SJSA1 (cell line): ENCODE measurements at places on chromosomes 3 and 15. TPM values are rescaled to one million over a fixed set of nuclear protein-coding genes. Genes with fewer than 3 reads are reported as not detected.

The TTC21A gene
- total RNA-seq: 0.24 TPM in 1 of 2 replicates, not detected in the other

The MRPL46 gene
- total RNA-seq: 33.9 and 37.7 TPM in 2 replicates

The DLEC1 gene
- total RNA-seq: not detected in 2 replicates

GRCh38 chr3:146968204-146968651 is 363.1 kb upstream of the PLSCR5 start:
- peak; percentile 72 for DNase-seq

- no peak for DNase-seq
Observed at GRCh38 chr3:186532598-186533072, 11.5 kb downstream of the CRYGS start.

DNA sequence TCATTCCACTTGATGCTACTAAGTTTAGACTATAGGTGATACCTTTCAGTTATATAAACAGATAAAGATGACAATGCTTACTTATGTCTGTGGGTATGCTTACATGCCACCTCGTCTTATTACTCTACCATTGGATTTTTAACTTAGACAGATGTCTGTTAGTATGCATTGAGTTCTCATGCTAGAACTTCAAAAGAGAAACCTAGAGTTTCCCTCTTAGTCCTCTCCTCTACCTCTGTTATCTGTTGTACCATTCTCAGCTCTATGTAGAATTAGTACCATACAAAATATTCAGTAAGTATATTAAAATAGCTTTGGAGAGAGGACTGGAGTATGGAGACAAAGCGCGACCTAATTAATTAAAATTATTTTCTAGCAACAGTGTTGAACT is 111.3 kb downstream of the BBX start:
- no peak for DNase-seq

- DNase-seq: no peak
Observed at GRCh38 chr3:182896553-182896952, 83.8 kb downstream of the DCUN1D1 start.

- no peak for DNase-seq
Observed at GRCh38 chr3:47847260-47847659, 44.3 kb downstream of the DHX30 start.

DNA sequence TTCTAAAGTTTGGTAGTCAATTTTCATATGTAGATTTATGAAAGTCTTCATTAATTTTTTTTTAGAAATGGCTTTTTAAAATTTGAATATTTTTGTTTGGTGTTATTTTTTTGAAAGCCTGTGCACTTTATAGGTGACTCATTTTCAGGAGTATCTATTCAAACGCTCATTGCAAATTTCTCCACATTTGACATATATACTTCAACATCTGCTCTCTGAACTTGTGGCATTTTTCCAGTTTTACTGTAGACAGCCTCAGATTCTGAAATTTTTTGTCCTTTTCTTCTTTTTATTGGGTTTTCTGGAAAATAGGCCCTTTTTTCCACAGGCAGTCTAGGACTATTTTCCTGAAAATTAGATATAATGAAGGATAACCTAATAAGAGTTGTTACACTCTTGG is 396.6 kb downstream of the RBMS3 start:
- DNase-seq: no peak
